Suprapubic skin (tissue), 4 donors: ENCODE measurements at places on chromosomes 6 and 20.
A peak's percentile ranks its signal among the peaks of the same experiment; 100 is the strongest.

DNA sequence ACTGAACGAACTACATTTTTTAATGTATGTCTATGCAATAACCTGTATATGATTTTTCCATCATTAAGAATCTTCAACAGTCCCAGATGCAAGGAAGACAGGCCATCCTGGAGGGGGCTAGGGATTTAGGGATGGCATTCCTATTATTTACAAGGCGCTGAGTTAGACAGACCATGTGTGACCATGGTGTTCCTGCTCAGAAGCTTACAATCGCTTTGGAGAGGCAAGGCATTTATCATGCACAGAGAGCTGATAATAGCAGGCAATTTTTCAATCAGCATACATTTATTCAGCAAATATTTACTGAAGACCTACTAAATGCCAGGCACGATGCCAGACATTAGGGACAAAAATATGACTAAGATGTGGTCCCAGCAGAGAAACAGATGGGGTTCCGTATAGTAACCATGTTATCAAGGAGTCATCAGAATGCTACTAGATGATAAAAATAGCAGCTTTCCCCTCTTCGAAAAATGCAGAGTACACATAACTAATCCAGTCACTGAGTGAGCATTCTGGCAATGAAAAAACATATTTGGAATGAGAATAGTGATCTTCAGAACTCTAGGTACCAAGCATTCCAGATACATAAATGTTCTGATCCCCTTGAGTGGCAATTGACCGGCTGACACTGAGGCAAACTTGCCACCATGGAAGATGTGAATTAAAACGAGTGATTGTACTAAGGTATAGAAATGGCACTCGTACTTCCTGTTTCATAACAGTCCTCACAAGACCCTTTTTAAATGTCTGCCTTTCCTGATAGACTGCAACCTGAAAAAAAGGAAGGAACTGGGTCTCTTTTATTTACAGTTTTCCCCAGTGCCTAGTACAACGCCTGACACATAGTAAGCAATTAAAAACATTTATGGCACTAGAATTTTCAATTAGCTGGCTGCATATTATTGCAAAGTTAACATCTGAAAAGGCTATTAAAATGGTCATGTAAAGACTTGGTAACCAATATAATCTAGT is 135.7 kb downstream of the ATXN1 start:
- H3K27me3 ChIP-seq = no peaks in the 10 kb centered on the region
- no peak for DNase-seq
- H3K27ac ChIP-seq = no peak overlapping the region
- H3K4me3 ChIP-seq = no peak overlapping the region
- H3K36me3 ChIP-seq = no peaks in the 10 kb centered on the region

DNA sequence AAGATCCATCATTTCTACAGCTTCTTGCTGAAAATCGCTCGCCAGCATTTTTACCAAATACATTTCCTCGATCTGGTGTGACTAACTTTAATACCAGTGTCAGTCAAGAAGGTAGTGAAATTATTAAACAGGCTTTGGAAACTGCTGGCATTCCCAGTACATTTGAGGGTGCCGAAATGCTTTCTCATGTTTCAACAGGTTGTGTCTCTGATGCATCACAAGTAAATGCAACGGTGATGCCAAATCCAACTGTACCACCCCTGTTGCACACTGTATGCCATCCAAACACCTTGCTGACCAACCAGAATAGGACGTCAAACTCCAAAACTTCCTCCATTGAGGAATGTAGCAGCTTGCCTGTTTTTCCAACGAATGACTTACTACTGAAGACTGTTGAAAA is 64.4 kb upstream of the SMIM8 start:
- H3K4me3 ChIP-seq = no peak overlapping the region
- no peak overlapping the region for H3K27ac ChIP-seq
- H3K27me3 ChIP-seq = no peaks in the 10 kb centered on the region
- DNase-seq = no peak
- H3K4me1 ChIP-seq = no peaks in the 10 kb centered on the region

DNA sequence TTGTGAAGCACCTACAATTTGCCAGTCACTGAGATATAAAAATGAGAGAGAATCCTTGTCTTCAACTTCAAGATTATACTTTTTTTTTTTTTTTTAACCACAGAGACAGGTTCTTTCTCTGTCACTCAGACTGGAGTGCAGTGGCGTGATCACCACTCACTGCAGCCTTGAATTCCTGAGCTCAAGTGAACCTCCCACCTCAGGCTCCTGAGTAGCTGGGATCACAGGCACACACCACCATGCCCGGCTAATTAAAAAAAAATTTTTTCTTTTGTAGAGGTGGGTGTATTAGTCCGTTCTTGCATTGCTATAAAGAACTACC is 51.6 kb upstream of the PMEPA1 start:
- H3K27me3 ChIP-seq = peaks cover 2% of the 10 kb centered on the region
- no peaks in the 10 kb centered on the region for H3K4me1 ChIP-seq
- no peaks in the 10 kb centered on the region for H3K36me3 ChIP-seq
- DNase-seq = peak; percentile 20
- H3K4me3 ChIP-seq = no peak overlapping the region

- DNase-seq = no peak
- no peak overlapping the region for H3K4me3 ChIP-seq
- H3K27me3 ChIP-seq = no peaks in the 10 kb centered on the region
- no peak overlapping the region for H3K27ac ChIP-seq
- no peaks in the 10 kb centered on the region for H3K36me3 ChIP-seq
Observed at GRCh38 chr6:106069478-106069877, 16.7 kb upstream of the PRDM1 start.

- H3K4me1 ChIP-seq = peaks cover 14% of the 10 kb centered on the region
- no peaks in the 10 kb centered on the region for H3K27me3 ChIP-seq
- H3K36me3 ChIP-seq = no peaks in the 10 kb centered on the region
- DNase-seq = no peak
- H3K4me3 ChIP-seq = no peak overlapping the region
Observed at GRCh38 chr20:6708010-6708409, 59.5 kb upstream of the BMP2 start.

DNA sequence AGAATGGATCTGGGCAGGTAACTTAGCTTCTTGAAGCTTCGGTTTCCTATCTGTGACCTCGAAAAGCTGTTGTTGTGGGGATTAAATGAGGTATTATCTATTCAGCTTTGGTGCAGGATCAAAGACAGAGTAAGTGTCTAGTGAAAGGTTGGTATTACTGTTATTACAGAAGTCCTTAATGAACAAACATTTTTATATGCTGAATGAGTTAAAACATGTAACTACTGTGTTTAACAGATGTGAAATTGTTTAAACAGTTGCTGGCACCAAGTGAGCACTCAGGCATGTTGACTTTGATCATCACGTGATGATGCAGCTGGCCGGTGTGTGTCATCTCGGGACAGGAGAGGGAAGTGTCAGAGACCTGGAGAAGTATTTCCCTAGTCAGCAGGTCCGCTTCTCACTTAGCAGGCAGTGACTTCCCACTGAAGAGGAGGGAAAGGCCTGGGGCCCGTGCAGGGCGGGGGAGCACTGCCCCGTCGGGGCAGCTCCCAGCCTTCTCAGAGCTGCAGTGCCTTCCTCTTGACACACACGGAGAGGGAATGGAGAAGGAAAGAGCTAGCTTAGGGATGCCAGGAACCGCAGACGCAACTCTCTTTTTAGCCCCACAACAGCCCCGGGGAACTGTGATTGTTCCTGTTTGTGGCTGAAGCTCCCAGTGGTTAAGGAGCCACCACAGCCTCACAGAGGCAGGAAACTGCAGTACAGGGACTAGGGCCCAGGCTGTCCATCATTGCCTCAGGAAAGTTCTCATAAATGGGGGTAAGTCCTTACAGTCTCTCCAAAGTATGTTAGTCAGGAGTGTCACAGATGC is 18.0 kb downstream of the TUBB2A start:
- H3K4me1 ChIP-seq = peaks cover 16% of the 10 kb centered on the region
- peak; percentile 79 for DNase-seq
- H3K27ac ChIP-seq = peak overlapping the region; percentile 19
- H3K36me3 ChIP-seq = peaks cover 76% of the 10 kb centered on the region

GRCh38 chr6:169783971-169784820 is 32.8 kb downstream of the ERMARD start:
- H3K4me1 ChIP-seq = no peaks in the 10 kb centered on the region
- no peak overlapping the region for H3K27ac ChIP-seq
- H3K27me3 ChIP-seq = no peaks in the 10 kb centered on the region
- no peak overlapping the region for H3K4me3 ChIP-seq
- peaks cover 37% of the 10 kb centered on the region for H3K36me3 ChIP-seq

- H3K27ac ChIP-seq = no peak overlapping the region
- peaks cover 3% of the 10 kb centered on the region for H3K27me3 ChIP-seq
- no peaks in the 10 kb centered on the region for H3K36me3 ChIP-seq
- no peak for DNase-seq
Observed at GRCh38 chr20:21640556-21640955, 64.9 kb upstream of the PAX1 start.

DNA sequence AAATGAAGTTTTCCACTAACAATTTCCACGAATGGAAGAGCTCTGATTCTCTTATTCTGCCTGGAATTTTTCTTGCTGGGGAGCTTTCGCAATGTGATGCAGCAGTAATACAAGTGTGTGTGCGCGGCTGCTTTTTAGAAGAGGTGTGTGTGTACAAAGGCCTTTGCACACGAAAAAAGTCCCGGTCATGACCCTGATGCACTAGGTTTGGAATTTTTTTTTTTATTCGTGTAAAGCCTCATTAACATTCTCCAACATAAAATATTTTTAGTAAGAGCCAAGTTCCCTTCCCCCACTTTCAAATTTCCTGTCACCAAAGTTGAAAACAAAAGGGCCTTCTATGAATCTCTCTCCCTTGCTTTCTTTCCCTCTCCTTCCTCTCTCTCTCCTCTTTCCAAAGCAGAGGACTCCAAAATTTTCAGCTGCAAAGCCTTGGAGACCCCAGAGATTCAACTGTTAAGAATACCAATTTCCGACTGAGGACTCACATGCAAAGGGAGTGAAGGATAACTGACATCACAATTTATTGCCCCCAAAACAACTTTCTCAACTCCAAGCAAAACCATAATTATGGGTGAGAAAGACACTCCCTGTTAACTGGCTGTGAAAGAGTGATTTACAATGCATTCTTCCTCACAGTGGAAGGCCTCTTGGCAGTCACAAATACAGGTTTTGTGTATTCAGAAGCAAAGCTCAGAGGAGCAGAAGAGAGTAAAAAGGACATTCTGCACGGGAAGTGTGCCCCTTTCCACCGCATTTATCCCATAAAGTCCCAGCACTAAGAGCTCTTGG is 421.2 kb upstream of the JARID2 start:
- H3K27ac ChIP-seq = no peak overlapping the region
- no peak overlapping the region for H3K4me3 ChIP-seq
- H3K4me1 ChIP-seq = peaks cover 17% of the 10 kb centered on the region
- H3K36me3 ChIP-seq = no peaks in the 10 kb centered on the region
- no peaks in the 10 kb centered on the region for H3K27me3 ChIP-seq
- no peak for DNase-seq

GRCh38 chr6:8982668-8983067 is 547.3 kb upstream of the SLC35B3 start:
- no peak overlapping the region for H3K4me3 ChIP-seq
- H3K4me1 ChIP-seq = peaks cover 10% of the 10 kb centered on the region
- no peaks in the 10 kb centered on the region for H3K36me3 ChIP-seq
- no peaks in the 10 kb centered on the region for H3K27me3 ChIP-seq
- no peak for DNase-seq

DNA sequence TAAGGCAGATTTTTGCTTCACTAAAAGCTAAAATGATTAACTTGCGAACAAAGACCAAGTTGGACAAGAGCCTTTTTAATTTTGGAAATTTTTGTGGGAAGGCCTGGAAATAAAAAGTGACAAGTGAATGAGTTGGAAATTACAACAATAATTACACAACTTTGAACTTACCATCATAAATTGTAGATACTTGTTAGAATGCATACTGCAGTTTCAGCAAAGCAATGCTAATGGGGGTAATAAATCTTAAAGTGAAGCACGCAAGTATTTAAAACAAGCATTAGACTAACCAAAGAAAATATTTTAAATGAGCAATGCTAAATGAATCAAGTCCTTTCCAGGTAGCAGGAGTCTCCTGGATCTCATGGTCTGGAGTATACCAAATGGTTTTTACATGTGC is 83.2 kb upstream of the EYA4 start:
- no peaks in the 10 kb centered on the region for H3K36me3 ChIP-seq
- DNase-seq = no peak
- H3K4me3 ChIP-seq = no peak overlapping the region

DNA sequence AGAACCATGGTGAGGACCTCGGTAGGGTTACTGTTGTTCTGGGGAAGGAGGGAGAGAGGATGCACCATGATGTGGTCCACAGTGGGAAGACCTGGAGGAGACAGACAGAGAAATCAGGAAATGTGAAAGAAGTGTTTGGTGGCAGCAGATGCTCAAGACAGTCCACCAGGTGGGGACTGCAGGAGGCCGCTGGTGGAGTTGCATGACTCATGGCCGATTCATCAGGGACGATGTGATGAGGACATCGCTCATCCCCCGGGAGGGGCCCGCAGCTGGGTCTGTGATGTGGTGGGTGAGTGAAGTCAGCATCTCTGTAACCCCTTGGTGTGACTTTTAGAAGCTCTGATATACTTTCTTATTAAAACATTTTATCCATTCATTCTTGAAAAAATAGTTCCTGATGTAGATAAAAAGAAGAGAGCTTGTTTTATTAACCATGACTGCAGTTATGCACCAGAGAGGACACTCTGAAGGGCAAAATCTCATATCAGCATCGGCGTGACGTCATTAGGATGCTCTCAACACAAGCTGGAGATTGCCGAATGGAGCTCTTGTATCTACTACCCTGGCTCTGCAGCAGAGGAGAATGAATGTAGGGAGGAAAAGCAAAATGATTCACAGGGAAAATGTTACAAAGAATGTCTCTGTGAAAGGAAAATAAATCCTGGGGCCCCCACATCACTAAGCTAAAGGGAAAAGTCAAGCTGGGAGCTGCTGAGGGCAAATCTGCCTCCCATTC is 71.2 kb downstream of the RAMACL start:
- peaks cover 8% of the 10 kb centered on the region for H3K36me3 ChIP-seq
- DNase-seq = no peak
- no peak overlapping the region for H3K27ac ChIP-seq

DNA sequence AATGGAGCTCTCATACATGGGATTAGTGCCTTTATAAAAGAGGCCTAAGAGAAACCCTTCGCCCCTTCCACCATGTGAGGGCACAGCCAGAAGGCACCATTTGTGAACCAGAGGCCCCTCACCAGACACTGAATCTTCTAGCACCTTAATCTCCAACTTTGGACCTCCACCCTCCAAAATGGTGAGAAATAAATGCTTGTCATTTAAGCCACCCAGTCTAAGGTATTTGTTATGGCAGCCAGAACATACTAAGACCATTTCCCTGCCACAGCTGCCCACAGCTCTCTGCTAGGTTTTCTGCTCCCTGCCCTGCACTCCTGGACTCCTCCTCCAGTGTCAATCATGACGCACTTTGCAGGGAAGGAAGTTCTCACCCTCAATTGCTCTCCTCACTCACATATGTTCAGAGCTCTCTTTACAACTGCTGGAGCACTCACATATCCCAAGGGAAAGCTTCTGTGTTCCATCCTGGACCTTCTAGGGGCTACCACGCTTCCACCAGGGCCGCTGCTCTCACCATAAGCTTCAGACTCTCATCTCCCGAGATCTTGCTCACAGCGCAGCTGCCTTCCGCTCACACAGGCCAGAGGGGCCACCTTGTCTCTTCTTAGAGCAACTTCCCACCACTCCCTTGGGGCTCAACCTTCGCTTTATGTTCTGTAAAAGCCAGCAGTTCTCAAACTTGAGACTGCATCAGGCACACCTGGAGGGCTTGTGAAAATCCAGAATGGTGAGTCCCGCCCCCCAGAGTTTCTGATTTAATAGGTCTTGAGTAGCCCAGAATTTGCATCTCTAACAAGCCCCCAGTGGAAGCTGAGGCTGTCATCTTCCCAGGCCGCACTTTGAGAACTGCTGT is 1.6 kb upstream of the LY86 start:
- H3K4me1 ChIP-seq = peaks cover 5% of the 10 kb centered on the region
- no peaks in the 10 kb centered on the region for H3K27me3 ChIP-seq
- H3K27ac ChIP-seq = no peak overlapping the region
- no peaks in the 10 kb centered on the region for H3K36me3 ChIP-seq
- DNase-seq = no peak
